ENCODE measurements at places on chromosomes 4 and X. TPM values are rescaled to one million over a fixed set of nuclear protein-coding genes. Genes with fewer than 3 reads are reported as not detected.

GRCh38 chr4:32790803-32791202 lies 2070.6 kb downstream of the PCDH7 start:
- no peak for DNase-seq

DNA sequence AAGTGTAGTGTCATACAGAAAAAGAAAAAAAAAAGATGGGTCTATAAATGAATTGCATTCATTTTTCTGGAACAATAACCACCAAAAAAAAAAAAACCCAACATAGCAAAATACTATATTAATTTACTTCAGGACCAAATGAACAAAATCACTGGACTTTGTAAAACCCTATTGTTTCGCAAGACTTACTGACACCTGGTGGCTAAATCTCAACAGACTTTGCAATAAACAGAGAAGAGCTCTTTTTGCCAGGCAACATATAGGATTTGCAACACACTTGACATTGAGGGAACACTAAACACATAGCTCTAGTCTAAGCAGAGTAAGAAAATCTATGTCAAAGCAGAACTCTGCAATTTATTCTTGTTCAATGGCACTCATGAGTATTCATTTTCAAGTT lies 990.2 kb downstream of the STPG2 start:
- no peak for DNase-seq

- peak; percentile 83 for DNase-seq
These were observed 78.0 kb upstream of the BCOR start for GRCh38 chrX:40175511-40176350.

GRCh38 chr4:4693258-4693657 lies 151.4 kb upstream of the STX18 start:
- DNase-seq: no peak

DNA sequence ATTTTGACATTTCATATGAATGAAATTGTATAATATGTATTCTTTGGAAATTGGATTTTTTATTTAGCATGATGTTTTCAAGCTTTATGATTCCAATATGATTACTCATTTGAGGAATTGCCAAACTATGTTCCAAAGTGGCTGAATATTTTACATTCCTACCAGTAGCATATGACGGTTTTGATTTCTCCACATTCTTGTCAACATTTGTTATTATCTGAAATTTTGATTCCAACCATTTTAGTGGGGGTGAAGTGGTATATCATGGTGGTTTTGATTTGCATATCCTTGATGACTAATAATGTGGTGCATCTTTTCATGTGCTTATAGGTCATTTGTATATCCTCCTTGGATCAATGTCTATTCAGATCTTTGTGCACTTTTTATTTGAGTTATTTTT lies 2.6 kb upstream of the BEX1 start:
- DNase-seq: no peak

The TACR3 gene
- total RNA-seq: 0.52 TPM

DNA sequence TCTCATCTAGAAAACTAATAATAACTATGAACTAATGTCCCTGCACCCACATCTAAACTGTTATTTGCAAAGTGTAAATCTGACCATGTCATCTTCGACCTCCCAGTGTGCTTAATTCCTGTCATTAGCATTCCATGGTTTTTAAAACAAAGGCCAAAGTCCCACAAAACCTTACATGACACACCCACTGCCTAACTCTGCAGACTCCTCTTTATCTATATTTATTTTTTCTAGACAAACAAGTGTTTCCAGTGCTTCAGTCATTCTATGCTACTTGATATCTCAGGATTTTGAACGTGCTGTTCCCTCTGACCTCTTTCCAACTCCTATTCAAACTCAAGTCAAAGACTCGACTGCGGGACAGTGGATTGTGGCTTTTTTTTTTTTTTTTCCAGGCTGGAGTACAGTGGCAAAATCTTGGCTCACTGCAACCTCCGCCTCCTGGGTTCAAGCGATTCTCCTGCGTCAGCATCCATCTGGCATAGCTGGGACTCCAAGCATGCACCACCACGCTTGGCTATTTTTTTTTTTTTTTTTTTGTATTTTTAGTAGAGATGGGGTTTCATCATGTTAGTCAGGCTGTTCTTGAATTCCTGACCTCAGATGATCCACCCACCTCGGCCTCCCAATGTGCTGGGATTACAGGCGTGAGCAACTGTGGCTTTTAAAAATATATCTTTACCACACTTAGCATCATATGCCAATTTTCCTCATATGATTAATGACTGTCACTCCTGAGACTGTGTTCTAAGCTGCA lies 1511.0 kb downstream of the ARAP2 start:
- DNase-seq: no peak

DNA sequence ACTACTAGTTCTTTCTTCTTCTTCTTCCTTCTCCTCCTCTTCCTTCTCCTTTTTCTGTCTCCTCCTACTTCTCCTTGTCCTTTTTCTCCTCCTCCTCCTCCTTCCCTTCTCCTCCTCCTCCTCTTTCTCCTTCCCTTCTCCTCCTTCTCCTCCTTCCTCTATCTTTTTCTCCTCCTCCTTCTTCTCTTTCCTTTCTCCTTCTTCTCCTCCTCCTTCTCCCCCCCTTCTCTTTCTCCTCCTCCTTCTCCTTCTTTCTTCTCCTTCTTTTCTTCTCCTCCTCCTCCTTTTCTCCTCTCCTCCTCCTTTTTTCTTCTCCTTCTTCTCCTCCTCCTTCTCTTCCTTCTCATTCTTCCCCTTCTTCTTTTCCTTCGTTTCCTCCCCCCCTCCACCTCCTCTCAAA lies 21.8 kb upstream of the NAP1L5 start:
- DNase-seq: no peak

The IL21 gene
- not detected for total RNA-seq

GRCh38 chr4:151541389-151542071 lies 132.6 kb downstream of the FHIP1A start:
- no peak for DNase-seq

The PNCK gene
- total RNA-seq: 12.3 TPM

The CCDC149 gene
- 25.5 TPM for total RNA-seq

DNA sequence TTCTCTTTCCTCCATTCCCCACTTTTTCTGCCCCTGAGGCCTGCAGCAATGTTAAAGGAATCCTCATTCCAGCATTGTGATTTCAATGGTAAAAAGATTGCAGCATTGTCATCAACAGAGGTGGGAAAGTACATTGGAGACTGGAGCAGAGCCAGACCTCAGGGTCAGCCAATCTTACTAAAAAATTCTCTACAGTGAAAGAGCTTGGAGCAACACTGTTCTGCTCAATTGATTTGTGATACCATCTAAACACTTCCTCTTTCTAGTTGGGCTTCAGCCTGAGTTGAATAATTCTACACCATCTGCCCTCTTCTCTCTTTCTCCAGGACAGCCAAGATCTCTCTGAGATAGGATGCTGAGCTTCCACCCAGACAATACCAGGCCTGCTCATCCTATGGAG lies 176.5 kb downstream of the AR start:
- DNase-seq: no peak

GRCh38 chrX:153179131-153179530 lies at the start of gene MAGEA1:
Gene MAGEA1 (plus strand): TSS chrX:153179284. CDS start chrX:153182390, 3,106 bp downstream.
- DNase-seq: no peak

- DNase-seq: no peak
These were observed 725.0 kb downstream of the CCSER1 start for GRCh38 chr4:90852237-90852636.

- DNase-seq: peak; percentile 81
These were observed 90.1 kb downstream of the IRF2 start for GRCh38 chr4:184384056-184384809.

The GRIA2 gene
- total RNA-seq: 0.18 TPM

DNA sequence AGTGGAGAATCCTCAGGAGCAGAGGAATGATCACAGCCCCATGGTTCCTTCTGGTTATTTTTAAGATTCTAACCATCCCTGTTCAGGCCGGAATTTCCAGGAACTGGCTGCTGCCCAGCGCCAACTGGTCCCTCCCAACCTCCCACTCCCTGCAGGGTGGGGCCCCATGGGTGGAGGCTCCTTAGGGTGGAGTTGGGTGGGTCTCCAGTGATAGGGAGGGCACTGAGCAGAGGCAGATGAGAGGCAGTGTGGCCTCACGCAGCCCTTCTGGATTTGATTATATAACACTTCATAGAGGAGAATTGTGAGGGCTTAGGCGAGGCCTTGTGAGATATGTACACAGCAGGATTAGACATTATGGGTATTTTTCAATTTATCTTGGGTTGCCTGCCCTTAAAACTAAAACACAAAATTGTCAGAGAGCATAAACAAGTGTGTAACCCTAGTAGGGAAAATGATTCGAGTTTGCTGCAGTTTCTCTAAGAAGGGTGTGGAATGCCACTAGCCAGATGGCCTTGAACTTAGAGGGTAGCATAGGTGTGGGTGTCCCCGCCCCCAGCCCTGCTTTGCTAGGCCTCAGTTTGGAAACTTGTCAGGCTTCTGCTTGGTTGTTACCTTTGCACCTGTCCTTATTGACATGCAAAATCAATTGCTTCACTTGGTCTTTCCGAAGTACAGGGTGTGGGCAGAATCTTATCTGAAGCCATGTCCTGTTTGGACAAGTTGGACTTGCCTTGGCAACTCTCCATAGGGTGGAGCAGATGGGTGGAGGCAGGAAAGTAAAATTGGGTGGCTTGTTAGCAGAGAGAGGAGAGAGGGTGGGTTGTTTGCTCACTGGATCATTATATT lies 9.4 kb downstream of the KLF3 start:
- peak; percentile 75 for DNase-seq

- no peak for DNase-seq
These were observed 24.9 kb upstream of the MTM1 start for GRCh38 chrX:150543230-150544155.

The STX18 gene
- 34.6 TPM for total RNA-seq

- no peak for DNase-seq
These were observed 200.2 kb downstream of the CLCN4 start for GRCh38 chrX:10356979-10357378.

DNA sequence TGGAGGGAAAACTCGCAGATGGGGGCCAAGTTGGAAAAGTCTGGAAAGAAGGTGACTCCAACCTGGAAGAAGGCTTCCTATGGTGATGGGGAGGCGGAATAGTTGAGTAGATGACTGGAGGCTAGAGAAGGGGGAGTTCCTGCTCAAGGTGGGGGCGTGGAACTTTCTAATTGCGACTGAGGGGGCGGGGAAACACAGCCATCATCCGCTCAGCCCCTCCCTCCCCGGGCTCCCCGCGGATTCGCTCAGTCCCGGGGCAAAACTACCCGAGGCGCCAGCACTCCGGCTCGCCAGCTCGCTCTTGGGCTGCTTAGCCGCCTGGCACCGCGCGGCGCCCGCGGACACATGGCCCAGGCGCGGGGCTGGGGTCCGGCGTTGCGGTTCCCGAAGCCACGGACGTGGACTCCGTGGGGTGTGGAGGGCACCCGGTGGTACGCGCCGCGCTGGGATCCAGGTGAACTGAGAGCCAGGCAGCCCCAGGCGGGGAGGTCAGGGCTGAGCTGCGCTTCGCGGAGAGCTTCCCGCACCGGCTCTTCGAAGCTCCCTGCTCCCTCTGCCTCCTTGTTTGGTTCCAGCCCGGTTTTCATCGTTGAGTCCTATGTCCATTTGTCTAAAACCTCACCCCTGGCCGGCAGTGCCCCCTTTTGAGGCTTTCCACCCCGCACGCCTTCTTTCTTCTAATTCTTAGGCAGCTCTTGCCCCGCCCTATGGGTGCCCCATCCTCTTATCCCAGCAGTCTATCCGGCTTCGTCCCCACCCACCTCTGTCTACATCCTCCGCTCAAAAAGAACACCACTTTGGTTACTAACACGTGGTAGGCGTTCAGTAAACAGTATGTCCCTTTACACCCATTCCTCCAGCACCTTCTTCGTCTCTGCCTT lies 38.9 kb downstream of the STARD8 start:
- DNase-seq: no peak

DNA sequence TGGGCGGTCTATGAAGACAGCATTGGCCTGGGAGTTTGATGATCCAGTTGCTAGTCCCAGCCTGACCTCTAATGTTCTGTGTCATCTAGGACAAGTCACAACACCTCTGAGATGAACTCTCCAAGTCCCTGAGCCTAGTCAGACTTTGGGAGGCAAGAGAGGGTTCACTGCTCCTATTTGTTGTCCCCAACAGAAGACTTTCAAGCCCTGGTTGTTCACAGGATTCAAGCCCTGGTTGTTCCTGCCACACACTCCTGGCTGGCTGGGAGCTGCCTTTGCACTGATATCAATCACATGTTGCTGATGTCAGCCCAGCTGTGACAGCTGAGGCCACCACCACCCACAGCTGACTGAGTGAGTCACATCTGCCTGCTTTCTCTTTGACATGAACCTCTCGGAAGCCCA lies 253.2 kb upstream of the RASGEF1B start:
- peak; percentile 50 for DNase-seq

GRCh38 chr4:23481566-23481965 lies 408.3 kb downstream of the PPARGC1A start:
- no peak for DNase-seq
